GF-D8 (cell line): ENCODE measurements at places on chromosomes 12 and 14.

DNA sequence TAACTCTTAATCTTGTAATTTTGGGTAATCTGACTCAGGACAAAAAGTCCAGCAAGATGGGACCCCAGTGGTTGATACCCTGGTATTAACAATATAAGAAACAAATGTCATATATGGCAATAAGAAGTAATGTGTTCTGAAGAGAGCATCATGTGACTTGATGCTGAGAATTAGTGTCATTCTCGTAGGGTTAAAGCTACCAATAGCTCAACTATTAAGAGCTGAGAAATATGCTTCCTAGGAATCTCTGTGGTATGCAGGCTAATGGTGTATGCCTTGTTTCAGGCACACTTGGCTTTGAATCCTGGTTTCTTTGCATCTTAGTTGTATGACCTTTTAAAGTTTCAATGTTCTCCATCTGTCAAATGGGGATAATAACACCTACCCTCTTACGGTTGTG is 9.1 kb downstream of the MYRFL start:
- DNase-seq: no peak

GRCh38 chr12:5912437-5913334 is 32.4 kb downstream of the ANO2 start:
- no peak for DNase-seq

DNA sequence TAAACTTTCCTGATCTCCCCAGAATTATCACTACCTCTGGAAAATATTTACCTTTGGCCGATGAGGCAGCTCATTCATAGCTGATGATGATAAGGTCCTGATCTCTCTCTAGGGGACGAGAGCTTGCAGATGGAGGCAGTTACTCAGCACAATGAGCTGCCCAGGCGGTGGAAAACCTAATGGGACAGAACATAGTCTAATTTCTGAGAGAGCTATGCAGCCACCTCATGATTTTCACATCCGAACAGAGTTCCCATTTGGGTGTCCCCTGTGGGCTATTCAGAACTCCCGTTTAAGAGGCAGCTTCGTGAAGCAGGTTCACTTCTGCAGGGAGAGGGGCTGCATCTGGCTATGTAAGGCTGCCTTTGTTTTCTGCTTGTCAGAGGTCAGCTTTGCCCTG is 724.6 kb upstream of the TMEM132C start:
- DNase-seq: no peak

DNA sequence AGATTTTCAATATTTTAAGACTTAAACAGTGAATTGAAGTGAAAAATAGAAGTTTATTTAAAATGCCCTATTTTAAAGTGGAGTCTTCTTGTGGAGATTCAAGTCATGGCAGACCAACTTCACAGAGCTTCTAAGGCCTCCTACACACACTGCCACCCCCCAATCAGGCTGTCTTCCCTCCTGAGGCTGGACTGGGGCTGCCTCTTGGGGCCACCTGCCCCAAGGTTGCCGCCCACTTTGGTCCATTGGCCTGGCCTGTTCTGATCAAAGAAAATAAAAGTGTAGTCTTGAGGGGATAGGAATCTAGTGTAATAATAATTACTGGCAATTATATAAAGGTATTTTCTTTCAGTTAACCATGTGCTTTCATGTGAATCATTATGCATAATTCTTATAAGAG is 1.3 kb downstream of the GOLT1B start:
- DNase-seq: no peak
